Amniotic stem cell (primary cell): ENCODE measurements at places on chromosomes 4 and X.

DNA sequence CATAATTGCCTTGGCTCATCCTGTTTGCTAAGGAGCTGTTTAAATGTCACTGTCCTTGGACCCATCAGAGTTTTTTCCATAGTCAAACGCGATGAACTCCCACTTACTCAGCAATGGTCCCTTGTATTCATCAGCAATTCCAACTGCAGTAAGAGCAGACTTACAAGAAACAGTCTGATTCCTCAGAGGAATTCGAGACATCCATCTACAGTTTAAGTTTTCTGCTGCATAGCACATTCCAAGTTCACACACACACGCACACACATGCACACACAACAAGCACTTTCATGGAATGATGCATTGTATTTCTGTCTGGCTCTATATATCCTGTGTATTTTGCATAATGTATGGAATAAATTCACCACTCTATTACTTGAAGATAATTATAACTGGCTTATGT lies 32.7 kb upstream of the TMEM150C start:
- no peak for DNase-seq

- DNase-seq = no peak
These were observed 4.3 kb downstream of the OCIAD2 start for GRCh38 chr4:48902266-48902665.

DNA sequence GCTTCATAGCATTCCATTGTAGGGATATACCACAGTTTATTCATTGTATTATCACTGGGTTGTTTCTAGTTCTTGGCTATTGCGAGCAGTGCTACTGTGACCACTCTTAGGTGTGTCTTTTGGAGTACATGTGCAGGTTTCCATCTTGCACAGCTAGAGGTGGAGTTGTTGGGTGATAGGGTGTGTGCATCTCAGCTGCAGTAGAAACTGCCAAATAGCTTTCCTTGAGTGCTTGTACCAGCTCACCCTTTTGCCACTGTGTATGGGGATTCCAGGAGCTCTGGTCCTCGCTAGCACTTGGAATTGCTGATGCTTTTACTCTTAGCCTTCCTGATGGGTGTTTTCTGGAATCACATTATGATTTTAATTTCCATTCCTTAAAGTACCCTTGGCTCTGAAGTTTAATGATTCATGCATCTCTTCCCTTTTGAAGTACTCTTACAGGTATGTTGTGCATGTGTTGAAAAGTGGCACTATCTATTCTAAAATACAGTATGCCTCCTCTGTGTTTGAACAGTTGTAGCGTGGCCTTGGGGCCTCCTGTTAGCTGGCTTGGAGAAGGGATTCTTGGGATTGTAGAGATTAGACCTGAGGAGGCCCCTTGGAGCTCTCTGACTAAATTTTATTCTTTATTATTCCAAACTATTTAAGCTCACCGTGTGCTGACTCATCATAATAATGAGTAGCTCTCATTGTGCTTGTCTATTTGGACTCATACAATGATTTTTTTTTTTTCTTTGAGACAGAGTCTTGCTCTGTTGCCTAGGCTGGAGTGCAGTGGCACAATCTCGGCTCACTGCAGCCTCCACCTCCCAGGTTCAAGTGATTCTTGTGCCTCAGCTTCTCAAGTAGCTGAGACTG lies 38.4 kb downstream of the HTT start:
- no peak for DNase-seq

GRCh38 chr4:30555775-30556174 lies 164.4 kb upstream of the PCDH7 start:
- no peak for DNase-seq

DNA sequence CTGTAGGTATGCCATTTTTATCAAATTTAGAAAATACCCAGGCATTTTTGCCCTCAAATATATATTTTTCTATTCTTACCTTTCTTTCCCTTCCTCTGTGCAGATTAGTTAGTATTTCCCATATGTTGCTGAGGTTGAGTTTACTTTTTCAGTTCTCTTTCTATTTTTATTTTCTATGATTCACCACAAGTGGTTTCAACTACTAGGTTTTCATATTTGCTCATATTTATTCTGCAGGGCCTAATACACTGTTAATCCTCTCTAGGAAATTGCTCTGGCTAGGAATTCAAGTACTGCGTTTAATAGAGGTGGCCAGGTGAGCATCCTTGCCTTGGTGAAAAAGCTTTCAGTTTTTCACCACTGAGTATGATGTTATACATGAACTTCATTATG lies 1535.3 kb upstream of the PCDH10 start:
- no peak for DNase-seq

- DNase-seq = no peak
These were observed 70.7 kb upstream of the NFKB1 start for GRCh38 chr4:102430461-102430910.

GRCh38 chrX:2228536-2228935 lies 272.2 kb downstream of the DHRSX start:
- DNase-seq = no peak

DNA sequence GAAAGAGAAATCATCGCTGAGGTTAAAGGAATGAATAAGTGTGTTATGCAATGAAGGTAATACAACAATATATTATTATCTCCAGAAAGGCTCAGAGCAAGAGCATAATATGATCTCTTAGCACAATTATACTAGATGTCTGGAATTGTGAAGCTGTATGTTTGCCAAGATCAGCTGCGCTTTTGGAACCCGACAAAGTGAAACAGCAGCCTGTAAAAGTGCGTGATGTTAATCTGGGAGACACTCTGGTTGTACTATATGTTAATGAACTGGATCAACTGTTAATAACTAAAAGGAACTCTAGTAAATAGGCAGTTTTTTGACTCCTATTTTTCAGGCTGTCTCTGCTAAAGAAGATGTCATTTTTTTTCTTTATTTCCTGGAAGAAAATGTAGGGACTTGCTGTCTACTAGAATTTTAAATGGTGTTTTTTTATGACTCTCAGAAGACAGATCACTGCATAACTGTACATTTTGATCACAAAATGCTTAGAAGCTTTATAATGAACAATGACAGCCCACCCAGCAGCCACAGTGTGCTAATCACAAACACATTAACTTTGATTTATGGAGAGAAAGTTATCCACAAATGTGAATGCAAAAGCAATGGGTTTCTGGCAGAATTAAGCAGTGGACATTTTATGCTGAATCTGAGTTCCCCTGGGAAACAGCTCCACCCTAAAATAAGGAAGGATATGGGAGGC lies 50.2 kb downstream of the UGT2B28 start:
- DNase-seq = no peak

- DNase-seq = no peak
These were observed 320.8 kb upstream of the RASGEF1B start for GRCh38 chr4:81792521-81792920.

- no peak for DNase-seq
These were observed 40.5 kb downstream of the ATP1B4 start for GRCh38 chrX:120402369-120402768.

DNA sequence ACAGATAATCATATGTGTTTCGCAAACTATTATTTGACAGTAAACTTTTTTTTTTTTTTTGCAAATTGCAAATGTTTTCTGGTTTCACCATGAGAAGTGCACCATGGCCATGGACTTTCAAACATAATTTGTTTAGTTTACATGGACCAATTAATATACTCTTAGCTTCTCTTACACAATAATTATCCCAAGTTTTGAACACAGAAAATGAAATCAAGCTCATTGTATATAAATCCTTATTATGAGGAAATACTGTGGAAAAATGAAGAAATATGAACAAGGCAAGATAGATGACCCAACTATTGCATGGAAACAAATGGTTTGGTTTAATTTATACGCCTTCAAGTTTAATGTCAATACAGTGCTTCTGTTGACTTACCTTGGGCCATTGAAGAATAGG lies 3.9 kb downstream of the FGF5 start:
- no peak for DNase-seq

GRCh38 chr4:140095694-140096482 lies 58.1 kb downstream of the MAML3 start:
- DNase-seq = peak; percentile 32

DNA sequence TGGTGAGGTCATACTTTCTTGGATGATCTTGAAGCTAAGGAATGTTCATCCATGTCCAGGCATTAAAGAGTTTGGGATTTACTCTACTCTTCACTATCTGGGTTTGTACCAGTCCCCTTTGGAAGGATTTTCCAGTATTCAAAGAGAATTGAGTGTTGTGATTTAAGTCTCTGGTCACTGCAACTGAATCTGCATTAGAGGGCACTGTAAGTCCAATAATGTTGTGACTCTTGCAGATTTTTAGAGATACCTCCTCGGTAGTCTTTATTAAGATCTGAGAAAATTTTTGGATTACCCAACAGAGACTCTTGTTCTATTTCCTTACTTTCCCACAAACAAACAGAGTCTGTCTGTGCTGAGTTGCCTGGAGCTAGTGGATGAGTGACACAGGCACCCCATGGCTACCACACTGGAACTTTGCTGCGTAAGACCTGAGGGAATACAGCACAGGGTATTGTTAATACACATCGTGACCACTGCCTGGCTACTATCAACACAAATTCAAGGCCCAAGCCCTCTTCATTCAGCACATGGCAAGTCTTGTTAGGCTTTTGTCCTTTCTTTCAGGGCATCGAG lies 357.1 kb upstream of the KLHL4 start:
- DNase-seq = no peak

GRCh38 chr4:40434126-40434687 lies 99.1 kb downstream of the CHRNA9 start:
- DNase-seq = no peak

- DNase-seq = no peak
These were observed 601 bp downstream of the INPP4B start for GRCh38 chr4:142845293-142846107.

DNA sequence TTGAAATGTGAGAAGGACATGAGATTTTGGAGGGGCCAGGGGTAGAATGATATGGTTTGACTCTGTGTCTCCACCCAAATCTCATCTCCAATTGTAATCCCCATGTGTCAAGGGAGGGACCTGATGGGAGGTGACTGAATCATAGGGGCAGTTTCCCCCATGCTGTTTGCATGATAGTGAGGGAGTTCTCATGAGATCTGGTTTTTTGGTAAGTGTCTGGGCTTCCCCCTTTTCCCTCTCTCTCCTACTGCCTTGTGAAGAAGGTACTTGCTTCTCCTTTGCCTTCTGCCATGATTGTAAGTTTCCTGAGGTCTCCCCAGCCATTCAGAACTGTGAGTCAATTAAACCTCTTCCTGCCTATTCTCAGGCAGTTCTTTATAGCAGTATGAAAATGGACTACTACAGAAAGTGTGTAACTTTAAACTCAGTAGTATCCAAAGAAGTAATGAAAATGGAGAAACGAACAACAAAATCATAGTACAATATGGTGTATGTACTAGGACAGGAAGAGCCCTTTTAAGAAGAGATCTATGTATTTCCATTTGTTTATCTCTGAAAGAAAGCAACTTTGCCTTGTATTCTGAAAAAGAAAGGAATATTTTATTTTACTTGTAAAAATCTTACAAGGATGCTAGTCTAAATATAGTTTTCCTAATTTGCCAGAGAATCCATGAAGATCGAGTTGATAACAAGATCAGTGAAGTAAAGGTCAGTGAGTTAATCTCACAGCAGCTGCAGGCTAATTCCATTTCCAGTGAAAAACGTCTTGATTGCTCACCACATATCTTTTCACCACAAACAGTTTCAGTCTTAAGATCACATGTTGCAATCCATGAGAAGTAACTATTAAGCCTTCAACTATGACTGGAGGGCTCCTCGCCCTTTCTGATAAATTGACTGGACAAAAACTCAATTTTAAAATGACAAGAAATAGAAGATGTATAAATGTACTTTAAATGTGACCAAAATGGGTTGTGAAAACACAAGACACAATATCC lies 20.5 kb downstream of the PKD2 start:
- peak; percentile 80 for DNase-seq

- DNase-seq = no peak
These were observed 836.6 kb upstream of the PRKX start for GRCh38 chrX:4550018-4550417.

- DNase-seq = no peak
These were observed 47.6 kb upstream of the PRSS12 start for GRCh38 chr4:118400356-118400755.

GRCh38 chr4:79673377-79673776 lies 265.3 kb upstream of the GK2 start:
- no peak for DNase-seq

DNA sequence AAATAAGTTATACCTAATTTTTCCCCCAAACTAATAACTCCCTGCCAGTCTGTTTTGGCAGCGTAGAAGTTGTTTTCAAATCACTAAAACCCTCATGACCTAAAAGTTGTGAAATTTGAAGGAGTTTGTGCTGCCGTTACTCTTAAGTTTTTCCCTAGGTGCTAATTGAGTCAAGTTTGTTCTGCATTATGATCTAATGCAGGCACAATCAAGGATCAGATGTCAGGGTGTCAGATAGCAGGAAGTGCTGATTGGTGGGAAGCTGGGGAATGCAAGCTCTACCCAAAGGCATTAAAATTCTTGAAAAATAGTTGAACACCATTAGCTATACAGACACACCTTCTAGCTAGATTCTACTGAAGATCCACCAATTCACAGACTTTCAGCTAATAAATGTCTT lies 51.9 kb downstream of the ARX start:
- DNase-seq = no peak
